ENCODE measurements at places on chromosomes 3 and 15. TPM values are rescaled to one million over a fixed set of nuclear protein-coding genes. Genes with fewer than 3 reads are reported as not detected.

The GATA2 gene
- total RNA-seq, result 1.1 TPM

The CFAP20DC gene
- total RNA-seq, result 8.7 TPM

The IGSF11 gene
- 0.32 TPM for total RNA-seq

The KCNAB1 gene
- total RNA-seq, result 0.56 TPM

The ILDR1 gene
- total RNA-seq, result 6.3 TPM

The CELSR3 gene
- total RNA-seq, result 0.88 TPM

The RPP25 gene
- total RNA-seq, result 4.0 TPM

The CLDN18 gene
- not detected for total RNA-seq

Data from esophagus mucosa (tissue), 1 donor.